ENCODE measurements at places on chromosomes 7 and 10.
A peak's percentile ranks its signal among the peaks of the same experiment; 100 is the strongest.

GRCh38 chr7:12403287-12404181, at the start of gene VWDE:
TSS of gene VWDE (minus strand) at chr7:12403865. CDS start at chr7:12403716, 149 bp downstream.
- peak; percentile 80 for DNase-seq

GRCh38 chr7:37065779-37066271, 341.5 kb upstream of the AOAH start:
- DNase-seq, result no peak

DNA sequence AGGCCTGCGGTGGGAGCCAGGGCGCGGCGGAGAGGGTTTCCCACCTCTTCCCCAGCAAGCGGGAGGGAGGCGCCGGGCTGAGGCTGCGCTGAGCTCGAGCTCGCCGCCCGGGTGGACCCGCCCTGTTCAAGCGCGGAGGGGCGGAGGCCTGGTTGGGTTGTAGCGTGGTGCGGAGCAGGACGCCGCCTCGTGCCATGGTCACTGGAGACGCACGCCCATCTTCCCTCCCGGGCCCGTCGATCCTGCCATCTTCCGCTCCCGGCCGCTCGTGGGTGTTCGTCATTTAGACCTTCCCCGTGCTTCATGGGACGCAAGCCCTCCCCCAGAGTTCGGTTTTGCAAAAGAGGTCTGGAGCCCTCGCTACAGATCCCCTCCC, 9.3 kb upstream of the EN2 start:
- no peak for DNase-seq

DNA sequence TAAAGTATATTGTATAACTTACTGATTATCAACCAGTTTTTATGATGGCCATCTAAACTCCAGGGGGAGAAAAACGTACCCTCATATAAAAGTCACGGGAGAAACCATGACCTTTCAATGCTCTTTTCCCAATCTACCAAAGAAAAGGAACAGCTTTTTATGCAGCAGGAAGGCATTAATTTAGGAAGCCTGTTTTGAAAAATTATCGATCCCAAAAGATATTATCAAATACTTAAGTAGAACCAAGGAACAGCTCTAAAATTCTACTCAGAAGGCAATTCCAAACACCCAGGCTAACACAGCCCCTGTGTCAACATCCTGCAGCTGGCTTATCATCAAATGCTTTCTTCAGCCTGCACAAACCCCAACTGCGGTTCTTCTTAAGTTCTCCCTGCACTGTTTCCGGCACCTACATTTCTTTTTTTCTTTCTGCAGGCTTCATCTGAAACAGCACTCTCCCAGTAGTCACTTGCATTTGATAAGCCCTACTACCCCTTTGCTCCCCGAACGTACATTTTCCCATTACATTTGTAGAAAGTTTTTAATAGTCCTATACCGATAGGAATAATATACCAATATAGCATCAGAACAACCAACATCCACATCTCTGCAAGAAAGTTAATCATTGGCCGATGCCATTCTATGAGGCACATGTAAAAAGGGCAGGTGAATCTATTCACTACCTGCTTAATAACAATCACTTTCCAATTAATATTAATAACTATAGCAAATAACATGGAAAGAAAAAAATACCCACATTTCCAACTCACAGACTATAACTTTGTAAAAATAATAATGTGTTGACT, 47.9 kb downstream of the PIP4K2A start:
- DNase-seq, result no peak

DNA sequence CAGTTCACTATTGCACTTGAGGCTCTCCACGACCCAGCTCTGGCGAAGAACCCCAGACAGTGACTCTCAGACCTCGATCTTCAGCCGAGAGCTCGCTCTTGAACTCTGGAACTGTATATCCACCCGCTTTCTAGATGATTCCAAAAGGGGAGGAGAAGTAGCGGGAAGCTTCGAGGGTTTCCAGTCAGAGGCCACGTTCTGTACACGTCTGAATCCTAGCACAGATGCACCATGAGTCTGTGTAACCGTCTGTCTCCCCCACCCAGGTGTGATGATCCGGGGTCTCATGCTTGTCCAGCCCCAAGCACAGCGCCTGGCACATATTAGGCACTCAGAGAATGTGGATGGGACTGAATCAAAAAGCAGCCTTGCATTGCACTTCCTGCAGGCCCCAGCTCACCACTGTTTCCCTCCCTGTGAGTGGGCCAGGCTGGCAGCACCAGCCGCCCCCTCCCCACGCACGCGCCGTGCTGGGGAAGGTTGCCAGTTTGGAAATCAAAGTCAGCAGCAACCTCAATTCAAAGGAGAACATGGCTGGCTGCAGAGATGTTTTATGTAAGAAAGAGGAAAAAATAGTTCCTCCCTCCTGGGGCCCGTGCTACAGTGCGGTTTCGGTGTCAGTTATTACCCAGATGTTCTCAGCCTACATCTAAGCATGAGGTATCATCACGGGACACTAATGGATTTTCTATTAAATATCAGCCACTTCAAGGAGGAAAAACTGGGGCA, 5.7 kb downstream of the GRID2IP start:
- no peak for DNase-seq

DNA sequence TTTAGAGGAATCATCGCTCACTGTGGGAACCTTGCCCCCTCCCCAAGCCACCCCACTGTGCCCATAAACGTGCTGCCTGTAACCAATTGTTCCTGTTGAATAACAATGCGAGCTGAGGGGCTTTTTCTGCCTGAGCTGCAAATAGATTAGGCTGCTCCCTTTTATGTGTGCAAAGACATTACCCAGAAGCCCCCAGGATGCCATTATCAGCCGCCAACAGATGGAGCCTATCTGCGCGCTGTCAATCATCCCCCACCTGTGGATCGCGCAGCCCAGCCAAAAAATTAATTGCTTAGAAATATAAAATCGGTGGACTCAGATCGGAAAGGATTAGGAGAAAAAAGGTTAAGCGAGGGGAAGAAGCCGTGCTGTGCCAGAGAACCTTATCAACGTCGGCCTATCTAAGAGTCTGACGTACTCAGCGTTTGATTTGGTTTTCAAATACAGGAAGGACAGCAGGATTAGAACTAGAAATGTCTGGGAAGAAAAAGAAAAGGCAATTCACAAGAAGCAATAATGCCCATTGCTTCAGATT, 167.3 kb upstream of the MYO3A start:
- no peak for DNase-seq

GRCh38 chr10:67452892-67453291, 243.1 kb downstream of the CTNNA3 start:
- DNase-seq, result no peak

- no peak for DNase-seq
Measured at GRCh38 chr7:50210706-50211115, 93.8 kb upstream of the IKZF1 start.

GRCh38 chr10:132752378-132752777, 33.6 kb downstream of the NKX6-2 start:
- no peak for DNase-seq

DNA sequence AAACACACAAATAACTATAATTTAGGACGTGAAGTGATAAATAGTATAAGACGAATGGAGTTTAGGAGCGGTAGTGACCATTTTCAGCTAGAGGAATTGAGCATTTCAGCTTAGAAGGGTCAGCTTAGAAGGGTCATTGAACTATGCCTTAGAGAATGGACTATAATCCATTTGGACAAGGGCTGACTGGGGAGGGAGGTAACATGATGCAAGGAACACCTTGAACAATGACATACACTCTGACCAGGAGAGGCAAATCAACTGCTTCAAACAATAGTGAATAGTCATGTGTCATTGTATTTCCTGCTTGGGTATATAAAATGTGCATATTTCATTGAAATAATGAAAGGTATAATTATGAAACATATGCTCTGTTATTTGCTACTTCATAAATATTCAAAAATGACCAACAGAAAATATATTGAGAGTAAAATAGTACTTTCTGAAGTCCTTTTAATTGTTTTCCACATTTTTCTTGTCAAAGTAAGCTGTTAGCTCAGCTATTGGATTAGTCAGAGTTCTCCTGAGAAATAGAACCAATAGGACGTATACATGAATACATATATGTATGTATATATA, 40.5 kb upstream of the WASL start:
- no peak for DNase-seq

DNA sequence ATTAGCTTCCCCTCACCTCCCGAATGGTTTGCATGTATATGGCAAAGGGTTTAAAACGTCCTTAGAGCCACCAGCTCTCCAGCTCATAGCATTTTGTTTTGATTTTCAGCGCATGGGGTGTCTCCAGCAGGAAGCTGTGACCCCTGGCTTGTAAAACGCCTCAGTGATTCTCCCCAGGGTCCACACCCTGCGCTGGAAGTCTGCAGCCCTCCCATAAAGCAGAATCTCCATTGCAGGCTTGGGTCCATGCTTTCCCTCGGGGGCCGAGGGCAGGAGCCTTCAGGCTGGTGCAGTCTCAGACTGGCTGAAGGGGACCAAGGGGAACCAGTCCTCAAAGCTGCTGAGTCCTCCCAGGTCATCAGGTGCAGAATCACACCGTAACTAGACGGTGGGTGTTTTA, 109.7 kb downstream of the VIPR2 start:
- no peak for DNase-seq

DNA sequence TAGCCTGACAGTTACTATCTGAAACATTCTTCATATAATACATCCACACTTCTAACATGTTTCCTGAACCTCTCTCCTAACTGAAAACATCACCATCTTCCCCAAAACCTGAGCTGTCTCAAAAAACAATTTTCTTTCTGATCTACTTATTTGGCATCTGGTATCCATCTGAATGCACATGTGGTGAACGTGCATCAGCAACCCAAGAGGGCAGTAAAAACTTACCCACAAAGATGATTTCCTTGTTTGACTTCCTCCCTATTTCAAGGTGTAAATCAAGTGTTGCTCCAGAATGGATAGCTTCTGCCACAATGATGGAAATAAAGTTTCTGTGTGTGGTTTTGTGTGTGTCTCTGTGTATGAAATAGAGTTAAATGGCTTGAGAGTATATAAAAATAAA, 500.4 kb downstream of the MAGI2 start:
- DNase-seq, result no peak

DNA sequence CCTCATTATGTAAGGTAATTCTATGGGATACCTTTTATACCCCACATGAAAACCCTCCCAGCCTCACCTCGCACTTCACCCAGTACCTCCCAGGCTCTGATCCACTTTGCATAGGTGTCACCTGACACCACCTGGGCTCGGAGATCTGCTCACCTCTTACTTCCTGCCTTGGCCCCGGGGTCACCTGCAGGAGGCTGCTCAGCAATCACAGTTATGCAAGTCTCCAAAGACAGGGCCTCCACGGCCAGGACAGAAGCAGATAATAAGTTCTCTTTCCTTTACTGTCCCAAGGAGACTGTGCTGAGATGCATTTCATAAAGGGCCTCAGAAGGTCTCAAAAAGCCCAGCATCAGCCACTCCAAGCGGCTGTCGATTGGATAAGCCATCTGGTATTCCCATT, 112.4 kb upstream of the PPP2R2D start:
- DNase-seq, result no peak

DNA sequence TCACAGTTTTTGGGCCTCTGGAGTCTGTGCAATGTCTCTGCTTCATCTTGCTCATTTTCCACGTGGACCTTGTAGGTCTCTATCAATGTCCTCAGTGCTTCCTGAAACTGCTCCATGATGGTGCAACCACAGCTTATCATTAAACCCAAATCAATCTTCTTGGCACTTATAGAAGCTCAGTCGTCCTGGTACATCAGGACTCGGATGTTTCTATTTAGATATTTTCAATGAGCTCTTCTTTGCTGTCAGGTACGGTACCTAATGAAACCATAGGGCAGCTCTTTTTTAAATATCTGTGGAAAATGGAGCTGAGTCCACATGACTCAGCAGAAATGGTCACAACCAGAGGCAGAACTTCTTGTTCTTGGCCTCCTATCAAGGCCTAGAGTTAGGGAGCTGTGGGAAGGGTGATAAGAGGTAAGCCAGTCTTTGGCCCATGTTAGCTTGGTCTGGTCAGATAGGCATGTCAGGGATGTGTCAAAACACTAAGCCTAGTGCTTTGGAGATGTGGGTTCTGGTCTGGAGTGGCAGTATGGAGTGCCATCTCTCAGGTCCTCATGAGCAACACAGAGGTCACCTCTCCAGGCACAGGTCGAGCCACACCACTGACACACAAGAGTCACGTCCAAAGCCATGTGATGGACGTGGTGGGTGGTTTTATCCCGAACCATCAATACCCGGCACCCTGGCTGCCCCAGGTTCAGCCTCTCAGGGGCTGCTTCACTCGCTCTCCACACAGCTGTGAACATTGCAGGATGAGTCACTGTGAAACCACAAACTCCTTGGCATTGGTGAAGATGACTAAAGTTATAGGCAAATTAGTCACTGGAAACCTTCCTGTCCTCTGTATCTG, 87.0 kb downstream of the TBXAS1 start:
- no peak for DNase-seq

Data from upper lobe of right lung (tissue), 1 donor.